ENCODE measurements at places on chromosomes 13 and 19.

GRCh38 chr19:54444737-54445136 is 4.3 kb upstream of the LENG8 start:
- DNase-seq, result no peak

- no peak for DNase-seq
Measured at GRCh38 chr13:84741253-84741652, 859.0 kb upstream of the SLITRK1 start.

DNA sequence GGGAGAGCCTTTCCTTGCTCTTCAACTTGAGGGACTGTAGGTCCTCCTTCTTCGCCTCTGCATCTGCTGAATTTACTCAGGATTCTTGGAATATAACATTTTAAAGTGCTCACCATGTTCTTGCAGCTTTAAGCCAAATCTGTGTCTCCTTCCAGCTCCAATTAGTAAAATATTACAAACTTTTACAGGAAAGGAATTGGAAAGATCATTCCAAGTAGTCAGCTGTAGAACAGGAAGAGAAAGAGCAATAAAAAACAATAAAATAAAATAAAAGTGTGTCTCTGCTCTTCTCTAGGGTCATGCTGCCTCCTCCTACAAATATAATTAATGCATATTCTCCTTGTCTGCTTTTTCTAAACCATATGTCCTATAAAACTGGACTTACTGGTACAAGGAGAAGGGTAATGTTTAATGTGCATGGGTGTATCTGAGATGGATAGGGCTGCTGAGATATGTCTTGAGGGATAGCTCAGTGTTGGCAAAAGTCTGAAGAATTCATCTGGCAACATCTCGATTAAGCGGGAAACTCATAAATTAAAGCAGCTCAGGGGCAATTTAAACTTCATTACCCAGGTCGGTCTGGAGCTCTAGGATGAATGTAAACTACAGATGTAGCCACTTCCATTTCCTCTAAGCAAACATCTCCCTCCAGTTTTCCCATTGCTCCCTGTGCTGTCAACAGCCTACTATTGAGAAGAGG is 25.0 kb downstream of the ENOX1 start:
- DNase-seq, result no peak

DNA sequence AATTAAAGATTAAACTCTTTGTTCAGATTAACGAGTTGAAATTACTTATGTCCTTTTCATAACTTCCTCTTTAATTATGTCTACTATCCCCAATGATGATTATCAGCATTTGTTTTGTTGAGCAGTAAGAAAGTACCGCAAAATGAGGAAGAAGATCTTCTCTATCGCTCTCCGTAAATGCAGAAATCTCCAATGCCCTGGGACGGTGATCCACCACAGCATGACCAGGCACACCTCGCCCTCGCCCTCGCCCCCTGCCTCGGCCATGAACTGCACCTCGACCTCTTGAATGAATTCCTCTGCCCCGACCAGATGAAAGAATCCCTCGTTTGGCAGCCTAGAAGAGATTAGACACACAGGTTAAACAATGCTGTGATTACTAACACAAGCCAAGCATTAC is 69.1 kb downstream of the RBM26 start:
- no peak for DNase-seq

GRCh38 chr13:84566780-84567179 is 684.5 kb upstream of the SLITRK1 start:
- no peak for DNase-seq

- no peak for DNase-seq
Measured at GRCh38 chr13:29227576-29227975, 367.9 kb downstream of the SLC7A1 start.

GRCh38 chr13:50650592-50651504 is 192.6 kb downstream of the DLEU7 start:
- no peak for DNase-seq

DNA sequence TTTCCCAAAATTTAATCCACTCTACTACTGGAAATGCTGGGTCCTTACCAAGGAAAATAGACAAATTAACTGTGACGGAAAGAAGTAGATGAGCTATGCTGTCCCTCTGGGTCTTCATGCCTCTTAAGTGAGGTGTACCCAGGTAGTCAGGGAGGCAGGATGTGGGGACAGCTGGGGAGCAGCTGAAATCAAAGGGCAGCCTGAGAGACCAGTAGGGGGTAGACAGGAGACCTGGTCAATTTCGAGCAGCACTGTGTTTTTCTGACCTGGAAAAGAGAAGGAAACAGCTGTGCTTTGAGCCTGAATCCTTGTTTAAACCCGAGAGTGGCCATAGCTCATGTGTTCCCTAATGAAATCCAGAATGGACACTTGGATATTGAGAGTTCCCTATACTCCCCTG is 587.3 kb downstream of the EFNB2 start:
- DNase-seq, result no peak

DNA sequence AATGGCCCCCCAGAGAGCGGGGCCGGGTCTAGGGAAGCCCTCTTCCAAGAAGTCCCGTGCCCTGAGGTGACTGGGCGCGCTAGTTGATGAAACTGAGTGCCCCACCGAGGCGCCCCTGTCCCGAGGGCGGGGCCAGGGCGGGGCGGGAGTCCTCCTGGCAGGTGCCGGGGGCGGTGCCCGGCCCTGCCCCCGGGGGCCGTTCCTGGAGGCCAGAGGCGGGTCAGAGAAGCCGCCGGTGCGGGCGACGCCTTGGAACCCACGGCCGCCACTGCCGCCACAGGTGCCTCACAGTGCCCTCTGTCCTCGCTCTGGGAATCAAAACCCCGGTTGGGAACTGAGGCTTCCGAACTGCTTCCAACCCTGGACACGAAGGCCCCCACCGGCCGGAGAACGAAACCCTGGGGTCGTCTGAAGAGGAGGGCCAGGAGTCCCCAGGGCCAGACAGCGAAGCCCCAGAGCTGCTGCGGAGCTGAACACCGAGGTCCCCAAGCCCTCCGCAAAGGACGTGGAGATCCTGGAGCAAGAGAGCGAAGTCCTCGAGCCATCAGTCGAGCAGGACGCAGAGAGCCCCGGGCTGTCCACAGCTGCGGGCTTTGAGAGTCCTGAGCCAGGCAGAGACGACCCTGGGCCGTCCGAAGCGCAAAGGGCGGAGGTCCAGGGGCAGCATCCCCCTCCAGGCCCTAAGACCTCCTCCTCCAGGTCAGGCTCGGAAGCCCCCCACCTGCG is at the start of gene MISP3:
Gene MISP3 (plus strand): TSS at position 252 of the 726 bp plus-strand sequence. CDS start 524 bp downstream, outside the sequence.
- DNase-seq, result no peak

DNA sequence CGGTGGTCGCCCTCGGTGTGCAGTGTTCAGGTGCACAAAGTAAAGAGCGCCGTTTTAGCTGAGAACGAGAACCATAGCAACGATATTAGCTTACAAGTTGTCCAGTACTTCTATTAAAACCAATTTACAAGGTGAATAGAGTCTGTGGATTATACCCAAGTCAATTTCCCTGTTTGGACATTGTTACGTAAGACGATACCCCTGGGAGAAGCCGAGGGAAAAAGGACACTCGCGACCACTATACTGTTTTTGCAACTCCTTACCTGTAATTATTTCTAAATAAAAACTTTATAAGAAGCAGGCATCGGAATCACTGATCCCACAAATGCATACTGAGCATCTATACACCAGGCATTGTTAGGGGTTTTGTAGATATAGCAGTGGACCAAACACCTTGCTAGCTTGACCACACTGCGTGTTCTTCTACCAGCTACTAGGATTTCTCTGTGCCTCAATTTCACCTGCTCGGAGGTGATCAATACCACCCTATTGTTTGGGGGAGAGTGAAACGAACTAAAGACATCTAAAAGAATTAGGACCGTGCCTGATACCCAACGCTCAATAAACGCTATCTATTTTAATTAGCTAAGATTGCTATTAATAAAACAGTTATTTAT is 488 bp upstream of the EEF2 start:
- no peak for DNase-seq

DNA sequence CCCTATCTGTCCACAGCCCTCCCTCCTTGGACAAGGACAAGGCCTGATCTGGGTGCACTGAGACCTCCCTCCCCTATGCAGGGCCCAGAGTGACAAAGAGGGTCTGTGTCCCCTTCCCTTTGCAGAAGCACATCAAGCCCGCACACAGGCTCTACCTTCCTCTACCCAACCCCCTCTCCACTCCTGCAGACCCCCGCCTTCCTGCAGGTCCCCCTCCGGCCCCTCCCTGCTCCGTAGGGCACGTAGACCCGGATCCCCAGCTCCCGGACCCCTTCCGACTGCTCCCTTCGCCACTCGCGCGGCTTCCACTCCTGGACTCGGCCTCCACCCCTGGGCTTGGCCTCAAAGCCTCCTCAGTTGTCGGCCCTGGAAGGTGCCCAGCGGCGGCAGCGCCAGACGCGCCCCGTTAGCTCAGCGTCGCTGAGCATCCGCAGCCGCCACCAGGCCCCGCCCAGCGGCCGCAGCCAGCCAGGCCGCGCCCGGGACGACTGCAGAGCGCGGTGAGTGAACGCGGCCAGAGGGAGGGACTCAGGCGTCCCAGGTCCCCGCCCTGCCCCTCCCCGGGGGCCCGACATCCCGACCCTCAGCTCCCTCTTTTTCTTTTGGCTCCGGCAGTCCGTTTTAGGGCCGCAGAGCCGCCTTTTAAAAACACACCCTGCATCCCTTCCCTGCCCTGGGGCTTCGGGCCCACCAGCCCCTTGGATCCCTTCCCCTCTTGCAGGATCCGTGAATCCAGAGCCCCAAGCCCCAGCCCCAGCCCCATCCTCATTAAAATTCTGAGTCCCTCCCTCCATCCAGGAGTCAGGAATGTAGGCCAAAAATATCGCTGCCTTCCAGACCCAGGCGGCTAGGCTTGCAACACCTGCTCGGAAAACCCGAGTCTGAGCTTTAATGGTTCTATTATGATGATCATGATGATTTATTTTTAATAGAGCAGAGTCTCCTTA is 1.5 kb upstream of the MYADM start:
- DNase-seq, result no peak

- no peak for DNase-seq
Measured at GRCh38 chr19:11673608-11674041, 65.1 kb downstream of the ZNF823 start.

- DNase-seq, result no peak
Measured at GRCh38 chr13:105906746-105907145, 628.7 kb downstream of the EFNB2 start.

DNA sequence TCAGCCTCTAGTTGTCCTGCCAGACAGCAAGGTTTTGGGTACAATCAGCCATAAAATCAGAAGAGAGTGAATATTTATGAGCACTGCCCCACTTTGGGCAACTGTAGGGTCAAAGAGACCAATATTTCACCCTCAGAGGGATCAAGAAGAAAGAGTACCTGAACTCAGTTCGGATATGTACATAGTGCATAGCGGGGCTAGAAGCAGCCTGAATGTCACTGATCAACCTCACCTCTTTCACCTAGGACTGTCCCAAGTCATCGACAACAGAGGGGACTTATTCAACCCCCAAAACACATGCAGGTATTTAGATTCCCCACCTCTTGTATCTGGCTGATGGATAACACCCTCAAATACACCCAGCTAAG is 446.9 kb downstream of the COG6 start:
- no peak for DNase-seq

- no peak for DNase-seq
Measured at GRCh38 chr13:27338816-27339215, 68.2 kb downstream of the RASL11A start.

- no peak for DNase-seq
Measured at GRCh38 chr13:51821606-51822005, 17.6 kb upstream of the DHRS12 start.

DNA sequence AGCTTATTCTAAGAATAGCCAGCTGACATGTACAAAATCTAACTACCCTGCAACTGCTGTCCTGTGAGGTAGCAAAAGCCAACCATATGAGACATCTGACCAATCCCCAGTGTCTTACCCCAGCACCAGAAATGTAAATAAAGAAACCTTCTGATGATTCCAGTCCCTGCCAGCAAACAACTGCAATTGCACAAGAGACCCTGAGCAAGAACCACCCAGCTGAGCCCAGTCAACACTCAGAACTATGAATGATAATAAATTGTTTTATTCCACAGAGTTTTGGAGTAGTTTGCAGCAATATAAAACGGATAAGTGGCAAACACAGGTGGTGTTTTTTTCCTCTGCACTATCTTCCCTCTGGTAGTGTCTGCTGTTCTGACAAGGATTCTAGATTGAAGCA is 94.9 kb downstream of the ERCC5 start:
- no peak for DNase-seq

- DNase-seq, result no peak
Measured at GRCh38 chr13:78915015-78915414, 256.1 kb upstream of the OBI1 start.

DNA sequence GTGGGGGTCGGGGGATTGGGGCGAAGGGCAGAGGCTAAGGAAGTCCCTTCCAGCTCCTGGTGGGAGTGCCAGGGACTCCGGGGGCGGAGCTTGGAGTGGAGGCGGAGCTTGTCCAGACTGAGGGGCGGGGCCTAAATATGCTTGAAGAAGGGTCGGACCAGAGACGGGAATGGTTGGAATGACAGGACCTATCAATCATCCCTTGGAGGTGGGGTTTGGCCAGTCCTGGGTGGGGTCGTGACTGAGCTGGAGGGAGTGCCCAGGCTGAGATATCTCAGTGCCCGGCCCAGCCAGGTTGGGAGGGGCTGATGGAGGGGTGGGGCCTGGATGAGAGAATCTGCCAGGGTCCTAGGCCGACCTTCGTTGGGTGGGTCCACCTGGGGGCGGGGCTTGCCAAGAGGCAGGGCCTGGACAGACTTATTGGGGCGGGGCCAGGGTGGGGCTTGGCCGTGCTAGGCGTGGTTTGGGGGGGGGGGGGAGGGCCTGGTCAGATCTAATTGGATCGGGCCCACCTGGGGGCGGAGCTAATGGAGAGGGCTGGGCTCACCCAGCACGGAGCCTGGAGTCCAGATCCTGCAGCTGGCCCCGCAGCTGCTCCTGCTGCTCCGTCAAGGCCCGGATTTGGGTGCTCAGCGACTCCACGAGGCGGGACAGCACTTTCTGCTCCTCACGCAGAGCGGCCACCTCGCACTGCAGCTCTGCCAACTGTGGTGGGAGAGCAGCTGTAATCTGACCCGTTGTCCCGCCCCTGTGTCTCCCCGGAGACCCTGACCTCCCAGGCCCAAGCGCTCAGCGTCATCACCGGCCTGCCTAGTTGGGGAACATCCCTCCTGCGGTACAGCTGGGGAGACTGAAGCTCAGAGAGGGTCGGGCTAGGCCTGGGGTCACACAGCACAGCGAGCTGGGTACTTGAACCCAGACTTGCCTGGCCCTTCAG is 2.6 kb upstream of the WIZ start:
- DNase-seq, result no peak

DNA sequence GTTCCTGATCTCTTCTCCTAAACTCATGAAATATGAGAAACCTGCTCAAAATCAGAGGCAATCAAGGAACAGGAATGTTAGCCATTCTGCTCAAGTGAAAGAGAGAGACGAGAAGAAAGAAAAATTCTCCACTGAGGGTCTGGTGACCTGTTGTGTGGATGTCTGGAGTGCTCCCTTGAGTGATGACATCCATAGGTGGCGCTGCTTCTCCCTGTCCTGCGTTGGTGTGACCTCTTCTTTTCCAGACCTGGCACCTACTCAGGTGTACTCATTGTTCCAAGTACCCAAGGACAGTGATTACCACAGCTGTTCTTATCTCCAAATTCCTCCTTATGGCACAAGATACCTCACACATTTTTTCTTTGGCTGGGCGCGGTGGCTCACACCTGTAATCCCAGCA is 4.0 kb downstream of the ZNF223 start:
- no peak for DNase-seq
